Activated CD4-positive, alpha-beta T cell treated with anti-CD3 and anti-CD28 coated beads, Interleukin-2, Interleukin-6, amounts not matched to agents 100 ng/mL and 50 ng/mL, durations not matched to agents 16 hours and 8 hours (primary cell): ENCODE measurements at places on chromosomes 16 and 17.
A peak's percentile ranks its signal among the peaks of the same experiment; 100 is the strongest.

DNA sequence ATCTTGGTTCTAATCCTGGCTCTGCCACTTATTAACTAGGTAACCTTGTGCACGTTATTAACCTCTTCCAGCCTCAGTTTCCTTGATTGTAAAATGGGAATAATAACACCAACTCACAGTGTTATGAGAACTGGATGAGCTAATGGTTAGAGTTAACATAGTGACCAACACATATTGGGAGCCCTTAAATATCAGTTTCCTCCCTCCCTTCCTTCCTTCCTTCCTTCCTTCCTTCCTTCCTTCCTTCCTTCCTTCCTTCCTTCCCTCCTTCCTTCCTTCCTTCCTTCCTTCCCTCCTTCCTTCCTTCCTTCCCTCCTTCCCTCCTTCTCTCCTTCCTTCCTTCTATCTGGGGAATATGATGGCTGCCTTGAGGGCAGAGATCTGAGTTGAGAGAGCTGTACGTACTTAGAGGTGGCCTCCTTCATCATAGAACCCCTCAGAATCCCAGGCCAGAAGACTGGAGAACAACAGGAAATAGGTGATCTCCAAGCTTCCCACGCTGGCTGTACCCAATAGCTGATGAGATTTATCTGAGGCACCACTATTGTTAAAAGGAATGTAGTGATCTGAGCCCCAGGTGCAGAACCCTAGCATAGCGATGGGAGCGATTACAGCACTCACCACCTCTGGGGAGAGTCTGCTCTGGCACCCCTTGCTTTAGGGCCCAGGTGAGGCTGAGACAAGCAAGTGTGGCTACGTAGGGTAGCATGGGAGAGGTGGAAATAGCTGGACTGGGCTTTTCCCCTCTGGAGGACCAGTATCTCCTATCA, 26.2 kb downstream of the CCR7 start:
- no peak for DNase-seq

- peak; percentile 45 for DNase-seq
Observed at GRCh38 chr16:75620326-75621169, 2.5 kb downstream of the ADAT1 start.

- DNase-seq = no peak
Observed at GRCh38 chr17:38449364-38449763, 21.1 kb downstream of the ARHGAP23 start.

DNA sequence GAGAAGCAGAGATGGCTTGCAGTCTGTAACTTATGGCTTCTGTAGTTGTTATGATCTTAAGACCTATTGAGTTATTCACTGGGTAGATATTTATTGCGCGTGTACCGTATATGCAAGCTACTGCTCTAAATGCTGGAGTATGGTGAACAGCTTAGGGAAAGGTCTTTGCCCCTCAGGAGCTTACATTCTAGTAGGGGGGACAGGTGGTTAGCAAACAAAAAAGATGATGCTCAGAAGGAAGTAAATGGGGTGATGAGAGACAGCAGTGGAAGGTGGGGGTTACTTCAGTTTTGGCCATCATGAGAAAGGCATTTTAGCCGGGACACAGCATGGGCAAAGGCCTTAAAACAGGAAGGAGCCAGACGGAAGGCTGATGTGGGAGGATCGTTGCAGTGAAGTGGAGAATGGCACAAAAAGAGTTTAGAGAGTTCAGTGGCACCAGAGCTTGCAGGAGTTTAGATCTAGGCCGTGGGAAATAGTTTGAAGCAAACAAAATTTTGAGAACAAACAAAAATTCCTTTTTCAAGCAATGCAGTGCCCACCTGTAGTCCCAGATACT, 2.1 kb downstream of the ARMC7 start:
- DNase-seq = no peak

GRCh38 chr16:9256196-9256595, 164.8 kb downstream of the HAPSTR1 start:
- peak; percentile 60 for DNase-seq

DNA sequence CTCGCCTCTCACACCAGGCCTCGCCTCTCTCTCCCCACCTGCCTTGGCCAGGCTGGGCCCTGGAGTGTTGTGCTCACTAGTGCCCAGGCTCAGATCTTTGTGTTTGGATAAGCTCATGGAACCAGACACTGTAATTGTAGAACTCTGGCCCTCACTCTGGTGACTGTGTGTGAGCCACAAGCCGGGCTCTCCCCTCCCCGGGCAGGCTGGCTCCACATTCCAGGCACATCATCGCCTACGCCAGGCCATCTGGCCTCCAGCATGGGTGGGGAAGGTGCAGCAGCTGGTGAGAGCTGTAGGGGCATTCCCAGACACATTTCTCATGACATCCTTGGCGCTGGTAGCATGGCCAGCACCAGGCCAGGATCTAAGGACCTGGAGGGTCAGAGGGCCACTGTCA, 202.3 kb downstream of the RAB11FIP4 start:
- no peak for DNase-seq

DNA sequence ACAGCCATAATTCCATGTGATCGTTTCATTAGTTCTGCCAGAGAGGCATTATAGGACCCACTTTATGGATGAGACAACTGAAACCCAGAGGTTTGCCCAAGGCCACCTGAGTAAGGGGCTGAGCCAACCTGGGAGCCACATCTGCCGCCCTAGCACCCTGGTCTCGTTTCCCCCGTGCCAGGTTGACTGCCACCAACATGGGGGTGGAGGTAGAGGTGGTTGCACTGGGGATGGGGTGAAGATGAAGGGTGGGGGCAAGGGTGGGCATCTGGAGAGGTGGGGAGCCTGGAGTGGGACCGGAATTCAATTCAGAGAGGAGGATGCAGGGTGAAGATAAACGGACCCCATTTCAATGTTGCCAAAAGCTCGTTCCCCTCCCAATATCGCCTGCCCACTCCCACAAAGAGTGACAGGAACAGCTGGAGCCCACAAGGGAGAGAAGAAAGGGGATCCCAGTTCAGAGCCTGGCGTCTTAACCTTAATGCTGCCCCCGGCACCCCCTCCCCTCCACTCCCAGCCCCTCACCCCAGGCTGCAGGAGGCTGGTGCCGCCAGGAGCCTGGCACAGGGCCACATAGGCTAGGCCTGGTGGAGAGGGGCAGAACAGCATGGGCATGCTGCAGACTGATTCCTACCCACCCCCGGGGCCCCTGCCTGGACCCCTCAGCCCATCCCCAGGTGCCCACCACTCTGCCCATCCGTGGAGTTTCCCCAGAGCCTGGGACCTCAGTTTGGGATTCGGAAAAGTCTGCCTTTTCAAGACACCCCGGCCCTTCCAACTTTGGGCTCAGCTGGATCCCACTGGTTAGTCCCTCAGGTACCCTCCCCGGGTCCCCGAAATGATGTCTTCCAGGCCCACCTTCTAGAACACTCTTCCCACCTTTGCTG, 29.6 kb downstream of the NGFR start:
- no peak for DNase-seq

- DNase-seq = peak; percentile 9
Observed at GRCh38 chr16:29743827-29744531, 1.8 kb downstream of the C16orf54 start.

DNA sequence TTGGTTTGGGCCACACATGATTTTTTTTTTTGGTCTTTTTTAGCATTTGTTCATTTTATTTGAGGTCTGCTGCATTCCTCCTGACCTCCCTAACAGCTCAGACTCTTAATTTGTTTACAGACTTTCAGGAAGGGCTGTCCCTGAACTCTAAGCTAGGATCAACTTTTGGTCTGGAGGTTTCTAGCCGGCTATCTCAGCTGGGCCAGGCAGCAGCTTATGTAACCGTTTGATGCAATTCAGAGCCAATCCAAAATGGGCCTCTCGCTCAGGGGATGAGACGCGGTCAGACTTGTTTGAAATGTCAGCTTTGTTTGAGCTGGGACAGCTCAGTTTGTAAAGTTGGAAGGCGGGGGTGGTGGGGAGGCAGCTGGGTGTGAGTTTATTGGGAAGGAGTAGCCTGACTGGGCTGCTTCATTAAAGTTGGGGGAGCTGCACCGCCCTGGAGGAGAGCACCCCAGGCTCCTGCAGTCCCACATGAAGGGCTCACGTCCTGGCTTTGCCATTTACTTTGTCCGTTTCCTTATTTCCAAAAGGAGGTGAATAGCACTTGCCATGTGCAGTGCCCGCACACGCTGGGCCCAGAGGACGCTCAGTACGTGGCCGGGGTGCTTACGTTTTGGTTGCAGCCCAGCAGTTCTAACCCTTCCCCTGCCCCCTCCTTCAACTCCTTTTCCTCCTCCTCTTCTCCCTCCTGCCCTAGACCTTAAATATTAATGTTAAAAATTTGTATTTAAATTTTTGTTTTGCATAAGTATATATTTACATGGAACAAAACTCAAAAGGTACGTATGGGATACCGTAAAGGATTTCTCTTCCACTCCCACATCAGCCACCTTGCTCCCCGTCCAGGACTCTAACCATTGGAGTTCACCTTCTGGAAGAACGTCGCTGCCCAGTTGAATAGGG, 121.2 kb downstream of the SNX29 start:
- DNase-seq = no peak

DNA sequence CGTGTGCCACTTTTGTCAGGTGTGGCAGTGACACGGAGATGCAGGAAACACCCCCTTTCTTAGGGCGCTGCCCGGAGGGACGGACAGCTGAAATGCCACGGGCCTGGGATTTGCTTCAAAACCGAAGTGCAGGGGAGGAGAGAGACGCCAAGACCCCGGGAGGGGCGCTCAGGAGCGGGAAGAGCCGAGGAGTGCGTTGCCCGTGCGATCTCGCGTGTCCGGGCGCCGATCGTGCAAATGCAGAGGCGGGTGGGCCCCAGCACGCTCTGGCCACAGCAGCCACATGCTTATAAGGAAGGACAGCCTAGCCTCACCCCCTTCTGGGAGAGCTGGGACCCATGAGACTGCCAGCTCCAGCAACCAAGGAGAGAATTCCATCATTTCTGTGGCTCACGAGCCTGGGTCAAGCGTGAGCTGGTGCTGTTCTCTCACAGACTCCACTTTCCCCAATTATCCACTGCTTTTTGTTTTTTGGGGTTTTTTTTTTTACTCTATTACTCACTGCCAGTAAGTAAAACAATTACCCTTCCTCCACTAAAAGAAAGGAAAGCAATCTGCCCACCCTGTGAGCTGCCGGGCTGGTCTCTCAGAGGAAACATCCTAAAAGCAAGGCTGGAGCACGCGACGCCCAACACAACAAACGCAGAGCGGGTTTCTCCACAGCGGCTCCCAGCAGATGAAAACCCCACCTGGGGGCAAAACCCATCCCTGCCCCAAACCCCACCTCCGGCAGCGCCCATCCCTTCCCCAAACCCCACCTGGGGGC, 27.2 kb upstream of the C16orf95 start:
- no peak for DNase-seq

- no peak for DNase-seq
Observed at GRCh38 chr17:82258555-82258954, 14.9 kb downstream of the CSNK1D start.

- DNase-seq = peak; percentile 80
Observed at GRCh38 chr16:88810912-88811768, 588 bp downstream of the APRT start.

DNA sequence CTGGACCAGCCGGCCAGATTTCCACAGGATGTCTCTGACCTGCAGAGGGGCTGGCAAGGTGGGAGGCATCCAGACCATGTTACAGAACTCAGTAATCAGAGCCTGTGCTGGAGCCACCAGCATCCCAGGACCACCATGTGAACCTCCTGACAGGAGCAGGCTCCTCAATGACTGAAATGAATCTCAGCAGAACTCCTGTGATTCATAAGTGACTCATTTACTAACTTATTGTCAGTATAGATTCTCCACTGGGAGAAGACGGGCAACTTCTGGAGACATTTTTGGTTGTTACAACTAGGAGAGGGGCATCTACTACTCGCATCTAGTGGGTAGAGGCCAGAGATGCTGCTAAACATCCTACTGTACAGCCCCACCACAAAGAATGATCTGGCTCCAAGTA, 3.1 kb upstream of the WWOX start:
- DNase-seq = peak; percentile 19

GRCh38 chr17:53792997-53793396, 29.7 kb upstream of the KIF2B start:
- DNase-seq = no peak

- no peak for DNase-seq
Observed at GRCh38 chr17:80561541-80562114, 17.0 kb downstream of the RPTOR start.

DNA sequence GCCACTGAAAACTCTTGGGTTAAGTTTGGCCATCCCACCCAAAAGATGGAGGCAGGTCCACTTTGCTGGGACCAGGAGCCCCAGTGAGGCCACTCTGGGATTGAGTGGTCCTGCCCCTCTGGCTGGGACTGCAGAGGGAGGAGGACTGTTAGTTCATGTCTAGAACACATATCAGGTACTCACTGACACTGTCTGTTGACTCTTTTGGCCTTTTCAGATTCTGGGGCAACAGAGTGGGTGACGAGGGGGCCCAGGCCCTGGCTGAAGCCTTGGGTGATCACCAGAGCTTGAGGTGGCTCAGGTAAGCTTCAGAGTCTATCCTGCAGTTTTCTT, 19.5 kb upstream of the CYLD start:
- DNase-seq = no peak

DNA sequence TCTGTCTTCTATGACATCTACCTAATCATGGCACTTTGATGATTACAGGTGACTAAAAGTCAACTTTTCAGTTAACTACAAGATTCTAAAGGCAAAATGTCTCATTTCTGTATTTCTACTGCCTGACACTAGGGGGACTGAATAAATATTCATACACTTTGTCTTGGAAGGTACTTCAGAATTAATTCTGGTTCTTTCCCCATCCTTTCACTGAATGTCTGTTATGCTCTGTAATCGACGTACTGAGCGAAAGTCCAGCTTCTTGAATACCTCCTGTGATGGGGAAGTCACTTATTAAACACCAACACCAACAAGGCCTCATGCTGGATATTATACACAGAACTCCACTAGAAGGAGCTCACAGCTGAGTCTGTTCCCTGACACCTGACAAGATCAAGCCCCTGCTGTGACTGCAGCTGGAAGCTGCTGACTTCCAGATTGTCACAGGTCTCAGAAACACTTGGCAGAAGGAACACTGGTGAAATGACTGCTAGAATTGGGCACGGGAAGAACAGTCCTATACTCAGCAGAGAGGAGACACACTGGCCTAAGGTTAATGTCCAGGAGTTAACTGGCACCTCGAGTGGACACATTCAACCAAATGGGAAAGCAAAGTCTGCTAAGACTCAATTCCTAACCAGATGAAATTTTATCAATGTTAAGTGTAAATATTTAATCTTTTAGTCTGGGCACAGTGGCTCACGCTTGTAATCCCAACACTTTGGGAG, 31.9 kb downstream of the CMC2 start:
- no peak for DNase-seq

DNA sequence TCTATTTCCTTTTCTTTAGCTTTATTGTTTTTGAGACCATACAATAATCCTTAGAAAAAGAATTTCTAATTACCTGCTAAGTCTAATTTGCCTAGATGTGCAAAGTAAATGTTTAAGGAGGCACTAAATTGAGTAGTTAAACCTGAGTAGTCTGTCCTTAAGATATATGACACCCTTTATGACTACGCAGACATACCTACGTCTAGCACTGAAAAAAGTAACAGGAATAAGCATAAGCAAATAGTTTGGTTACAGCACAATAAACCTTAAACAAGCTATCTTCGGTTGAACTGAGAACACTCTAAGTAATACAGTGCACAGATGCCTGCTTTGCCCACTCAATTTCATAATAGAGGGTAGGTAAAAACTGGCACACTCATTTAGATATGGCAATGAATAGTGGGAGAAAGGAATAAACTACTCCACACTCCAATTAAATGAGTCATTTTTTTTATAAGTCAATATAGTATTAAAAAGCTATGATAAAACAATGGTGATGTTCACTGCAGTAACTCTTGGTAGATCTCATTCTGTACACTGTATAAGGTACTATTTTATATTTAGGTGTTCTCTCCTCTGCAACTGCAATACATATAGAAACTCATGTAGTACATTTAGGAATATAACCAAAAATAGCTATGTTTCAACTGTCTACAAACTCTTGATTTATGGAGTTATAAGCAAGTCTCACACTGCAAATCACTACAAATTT, 19.7 kb upstream of the INTS2 start:
- no peak for DNase-seq
